ENCODE measurements at places on chromosomes 2 and 18. TPM values are rescaled to one million over a fixed set of nuclear protein-coding genes. Genes with fewer than 3 reads are reported as not detected.

- DNase-seq: no peak
These were observed 2056.8 kb upstream of the CELF4 start for GRCh38 chr18:39622431-39622830.

DNA sequence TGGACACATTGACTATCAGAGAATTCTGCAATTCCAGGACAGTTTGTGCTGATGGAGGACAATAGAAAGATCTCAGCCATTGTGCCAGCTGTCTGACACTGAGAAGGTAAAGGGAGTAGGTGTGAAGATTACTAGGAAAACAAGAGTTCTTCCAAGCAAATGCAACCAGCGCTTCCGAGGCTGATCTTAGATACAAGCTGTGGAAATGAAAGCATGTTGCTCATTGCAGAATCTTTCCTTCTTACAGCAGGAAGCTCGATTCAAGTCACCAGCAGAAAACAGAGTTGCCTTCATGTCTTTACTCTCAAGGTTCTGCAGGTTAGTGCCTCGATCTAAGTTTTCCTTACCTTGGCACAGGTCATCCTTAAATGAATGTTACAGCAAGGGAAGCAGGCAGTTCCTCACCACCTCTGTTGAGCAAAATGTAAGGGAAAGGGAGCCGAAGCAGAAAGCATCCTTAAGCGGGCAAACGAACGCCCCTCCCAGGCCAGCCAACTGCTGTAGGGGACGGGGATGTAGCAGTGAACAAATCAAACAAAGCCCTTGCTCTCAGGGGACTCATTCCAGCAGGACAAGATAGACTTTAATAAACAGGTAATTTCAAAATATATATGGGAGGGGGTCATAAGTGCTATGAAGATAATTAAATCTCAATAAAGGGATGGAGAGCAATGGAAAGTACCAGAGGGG is 54.3 kb downstream of the MARCHF4 start:
- DNase-seq: no peak

DNA sequence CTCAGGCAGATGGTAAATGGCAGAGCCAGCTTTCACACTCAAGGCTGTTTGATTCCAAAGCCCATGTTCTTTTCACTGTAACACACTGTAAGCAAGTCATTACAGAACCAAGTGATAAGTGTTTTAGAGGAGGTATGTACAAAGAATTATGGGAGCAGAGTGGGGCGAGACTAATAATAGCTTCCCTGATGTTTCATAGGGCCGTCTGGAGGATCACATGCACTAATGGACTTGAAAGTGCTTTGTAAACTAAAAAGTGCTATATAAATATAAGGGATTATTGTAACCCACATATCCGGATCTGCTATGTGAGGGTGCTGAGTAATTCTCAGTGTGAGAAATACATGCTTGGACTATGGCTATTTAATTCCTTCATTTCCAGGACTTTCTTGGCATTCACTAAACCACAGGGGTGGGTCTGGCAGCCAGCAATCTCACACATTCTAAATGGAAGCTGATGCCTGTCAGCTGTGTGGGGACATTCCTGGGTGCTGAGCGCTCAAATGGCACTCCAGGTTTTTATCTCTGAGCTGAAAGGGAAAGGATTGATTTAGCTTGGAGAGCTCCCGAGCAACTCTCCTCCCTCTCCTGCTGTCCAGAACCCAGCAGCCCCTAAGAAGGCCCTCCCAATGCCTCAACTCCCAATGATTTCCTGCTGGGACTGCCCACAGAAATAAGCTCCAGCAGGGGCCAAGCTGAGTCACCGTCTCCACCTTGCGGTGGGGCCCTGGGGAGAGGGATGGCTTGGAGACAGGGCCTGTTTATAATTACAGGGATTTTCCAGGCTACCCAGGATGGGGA is 222.8 kb downstream of the SOX11 start:
- DNase-seq: no peak

GRCh38 chr18:55326134-55326533 is 261.9 kb downstream of the TCF4 start:
- DNase-seq: no peak

GRCh38 chr18:13270279-13270855 is 51.8 kb downstream of the LDLRAD4 start:
- no peak for DNase-seq

Gene RUFY4
- total RNA-seq: 0.16 TPM

Gene NEU4
- not detected for total RNA-seq

Gene C1QL2
- not detected for total RNA-seq

Data from activated T-cell treated with anti-CD3 and anti-CD28 coated beads, Interleukin-2, amount 50 U/mL, for 4 hours (primary cell).